Activated CD4-positive, alpha-beta T cell treated with anti-CD3 and anti-CD28 coated beads, Interleukin-2, amount 50 U/mL, for 24 hours (primary cell): ENCODE measurements at places on chromosomes 11 and 22.

- DNase-seq, result no peak
Observed at GRCh38 chr11:125228993-125229392, 64.4 kb downstream of the PKNOX2 start.

DNA sequence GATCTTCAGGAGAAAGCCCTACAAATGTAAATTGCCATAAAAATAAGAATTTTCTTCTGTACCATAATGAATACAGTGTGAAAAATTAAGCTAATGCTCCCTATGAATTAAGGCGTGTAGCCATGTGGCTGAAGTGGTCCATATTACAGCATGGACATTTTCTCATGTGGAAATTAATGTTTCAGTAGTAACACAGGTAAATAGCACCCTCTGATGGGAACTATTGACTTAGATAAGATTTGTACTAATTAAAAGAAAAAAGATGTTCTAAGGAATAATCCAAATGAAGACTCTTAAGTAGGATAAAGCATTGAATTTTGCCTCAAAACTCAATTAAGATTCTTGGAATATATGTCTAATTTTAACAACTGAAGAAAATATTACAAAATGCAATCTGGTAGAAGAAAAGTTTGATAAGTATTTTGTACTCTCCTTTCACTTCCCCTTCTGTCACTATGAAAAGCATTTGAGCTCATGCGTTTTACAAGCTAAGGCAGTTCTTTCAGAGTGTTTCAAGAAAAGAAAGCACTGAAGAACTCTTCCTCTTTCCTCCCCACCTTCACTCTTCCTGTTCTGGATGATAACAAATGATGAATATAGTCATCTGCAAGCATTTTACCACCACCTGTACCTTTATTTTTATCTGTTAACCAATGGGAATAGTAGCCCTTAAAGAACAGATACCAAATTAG lies 9.9 kb upstream of the OR8D2 start:
- DNase-seq, result no peak

GRCh38 chr22:39021552-39022250 lies 774 bp downstream of the APOBEC3D start:
- DNase-seq, result no peak

DNA sequence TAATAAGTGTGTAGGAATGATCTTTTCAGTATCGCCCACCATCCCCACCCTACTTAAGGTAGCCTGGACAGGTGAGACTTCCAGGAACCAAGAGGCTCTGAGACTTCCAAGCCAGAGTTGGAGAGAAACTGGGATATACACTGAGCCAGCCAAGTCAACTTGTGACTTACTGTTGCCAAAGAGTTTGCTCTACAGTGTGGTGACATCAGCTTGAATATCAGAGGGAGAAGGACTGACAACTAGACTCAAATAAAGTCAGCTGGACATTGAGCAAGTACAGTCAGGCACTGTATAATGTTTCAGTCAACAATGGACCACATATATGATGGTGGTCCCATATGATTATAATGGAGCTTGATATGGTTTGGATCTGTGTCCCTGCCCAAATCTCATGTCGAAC lies 1.2 kb upstream of the MMP10 start:
- no peak for DNase-seq

DNA sequence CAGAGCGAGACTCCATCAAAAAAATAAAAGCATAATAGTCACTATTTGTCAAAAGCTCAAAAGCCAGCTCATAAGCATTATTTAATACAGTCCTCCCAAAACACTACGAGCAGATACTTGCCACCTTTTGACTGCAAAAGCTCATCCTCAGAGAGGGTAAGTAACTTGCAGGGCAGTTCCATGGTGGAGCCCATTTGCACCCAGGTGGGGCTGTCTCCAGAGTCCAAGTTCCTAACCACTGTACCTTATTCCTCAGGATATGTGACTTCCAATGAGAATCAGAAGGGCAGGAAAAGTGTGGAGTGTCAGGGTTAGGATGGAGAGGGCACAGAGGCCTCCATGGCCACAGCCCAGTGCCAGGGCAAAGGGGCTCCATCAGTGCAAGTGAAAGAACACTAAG lies 28.6 kb upstream of the POU2AF1 start:
- no peak for DNase-seq

- DNase-seq, result no peak
Observed at GRCh38 chr11:69572861-69573260, 68.1 kb upstream of the CCND1 start.

- DNase-seq, result no peak
Observed at GRCh38 chr11:100003985-100004384, 683.1 kb upstream of the ARHGAP42 start.

- DNase-seq, result no peak
Observed at GRCh38 chr11:61593151-61593550, 12.3 kb upstream of the SYT7 start.

GRCh38 chr11:116148056-116148455 lies 624.7 kb downstream of the BUD13 start:
- no peak for DNase-seq

DNA sequence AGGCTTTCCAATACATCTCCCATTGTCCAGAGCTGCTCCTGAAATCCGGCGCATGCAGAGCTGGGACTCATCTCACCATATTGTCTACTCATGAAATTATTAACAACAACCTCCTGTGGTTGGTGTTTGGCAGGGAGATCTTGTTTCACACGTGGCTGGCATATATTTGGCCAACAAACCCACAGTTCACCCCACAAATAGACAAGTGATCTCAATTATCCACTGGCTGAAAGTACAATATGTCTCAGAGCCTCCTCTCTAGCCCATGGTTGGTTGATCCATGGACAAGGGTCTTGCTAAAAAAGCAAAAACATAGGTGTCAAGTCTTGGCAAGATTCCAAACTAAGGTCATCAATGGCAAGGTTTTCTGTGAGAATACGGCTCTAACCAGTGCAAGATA lies 386.9 kb downstream of the ETS1 start:
- no peak for DNase-seq

DNA sequence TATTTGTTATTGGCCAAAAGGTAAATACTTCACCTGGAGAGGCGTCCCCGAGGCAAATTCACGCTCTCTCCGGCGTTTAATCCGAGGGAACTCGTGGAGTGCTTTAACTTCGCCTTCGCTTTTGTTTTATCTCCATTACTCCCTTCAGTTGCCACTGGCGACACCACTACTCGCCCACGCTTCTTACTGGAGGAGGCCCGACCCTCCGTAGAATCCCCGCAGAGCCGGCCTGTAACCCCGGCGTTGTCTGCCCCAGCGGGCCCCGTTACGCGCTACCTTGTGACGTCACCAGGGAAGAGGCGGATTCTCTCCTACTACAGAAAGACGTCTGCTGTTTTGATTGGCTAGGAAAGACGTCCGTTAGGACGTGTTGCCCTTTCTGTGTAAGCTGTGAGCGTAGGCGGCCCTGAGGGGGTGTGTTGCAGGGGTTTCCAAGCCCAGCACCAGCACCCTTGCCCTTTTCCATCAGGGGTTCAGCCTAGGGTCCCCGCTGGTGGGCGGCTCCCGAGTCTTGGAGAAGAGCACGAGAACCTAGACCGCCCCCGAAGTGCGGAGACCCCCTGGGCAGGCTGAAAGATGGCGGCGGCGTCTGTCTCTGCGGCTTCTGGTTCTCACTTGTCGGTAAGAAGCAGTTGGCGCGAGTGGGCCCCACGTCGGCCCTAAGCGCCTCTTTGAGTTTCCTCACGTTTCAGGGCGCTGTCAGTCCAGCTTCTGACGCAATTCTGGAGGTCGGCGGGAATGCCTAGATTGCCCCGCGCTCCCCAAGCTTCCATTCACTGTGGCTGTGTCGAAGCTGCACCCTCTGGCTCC lies at the start of gene CEP57:
Gene CEP57, plus strand, starts transcription at position 376 of the 810 bp plus-strand sequence. Its CDS starts 201 bp downstream, at position 577.
- peak; percentile 97 for DNase-seq

DNA sequence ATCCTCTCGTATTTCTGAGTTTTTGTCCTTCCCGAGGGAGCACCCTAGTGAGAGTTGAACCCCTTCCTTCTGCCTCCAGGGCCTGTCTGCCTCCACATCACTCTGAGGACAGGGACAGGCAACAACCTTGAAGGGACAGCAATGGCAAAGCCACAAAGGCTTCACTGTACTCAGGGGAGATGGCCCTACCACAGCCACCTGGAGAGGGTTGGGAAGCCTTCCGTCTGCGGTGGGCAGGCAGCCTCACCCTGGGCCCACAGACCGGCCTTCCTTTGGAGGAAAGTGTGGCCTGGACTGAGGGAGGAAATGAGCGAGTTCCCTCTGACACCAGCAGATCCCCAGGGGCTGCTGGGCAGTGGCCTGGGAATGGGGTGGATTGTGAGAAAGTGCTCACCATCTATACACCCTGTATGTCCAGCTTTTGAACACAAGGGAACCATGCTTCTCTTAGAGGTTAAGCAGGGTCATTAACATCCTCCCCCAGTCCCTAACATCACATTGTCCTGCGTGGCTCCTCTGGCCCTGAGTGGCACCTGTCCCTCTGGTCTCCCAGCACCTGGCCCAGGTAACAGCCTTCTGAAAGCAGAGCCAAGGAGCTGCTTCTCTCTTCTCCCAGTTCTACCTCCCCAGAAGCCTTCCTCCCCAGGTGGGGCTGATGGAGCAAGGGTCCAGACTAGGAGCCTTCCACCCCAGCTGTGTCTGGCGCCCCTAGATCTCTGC lies 6.8 kb downstream of the SLC35C1 start:
- DNase-seq, result no peak
